ENCODE measurements at places on chromosomes 3 and 15.

DNA sequence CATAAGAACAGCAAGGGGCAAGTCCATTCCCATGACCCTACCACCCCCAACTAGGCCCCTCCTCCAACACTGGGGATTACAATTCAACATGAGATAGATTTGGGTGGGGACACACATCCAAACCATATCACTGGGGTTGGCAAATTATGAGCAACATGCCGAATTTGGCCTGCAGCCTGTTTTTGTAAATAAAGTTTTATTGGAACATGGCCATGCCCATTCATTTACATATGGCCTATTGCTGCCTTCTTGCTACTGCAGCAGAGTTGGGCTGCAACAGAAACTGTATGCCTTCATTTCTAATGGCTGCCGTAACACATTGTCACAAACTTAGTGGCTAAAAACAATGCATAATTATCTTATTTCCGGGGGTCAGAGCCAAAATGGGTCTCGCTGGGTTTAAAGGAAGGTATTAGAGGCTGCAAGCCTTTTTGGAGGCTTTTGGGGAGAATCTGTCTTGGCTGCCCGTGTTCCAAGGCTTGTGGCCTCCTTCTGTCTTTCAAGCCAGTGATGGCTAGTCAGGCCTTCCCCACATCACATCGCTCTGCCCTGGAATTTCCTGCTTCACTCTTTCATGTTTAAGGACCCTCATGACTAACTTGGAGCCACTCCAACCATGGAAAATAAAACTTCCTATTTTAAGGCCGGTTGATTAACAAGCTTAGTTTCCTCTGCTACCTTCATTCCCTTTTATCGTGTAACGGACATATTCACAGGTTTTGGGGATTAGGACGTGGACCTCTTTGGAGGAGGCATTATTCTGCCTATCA, 428.5 kb upstream of the PROK2 start:
- DNase-seq = no peak

GRCh38 chr3:52775877-52776276, 1.5 kb upstream of the ITIH1 start:
- DNase-seq = no peak

DNA sequence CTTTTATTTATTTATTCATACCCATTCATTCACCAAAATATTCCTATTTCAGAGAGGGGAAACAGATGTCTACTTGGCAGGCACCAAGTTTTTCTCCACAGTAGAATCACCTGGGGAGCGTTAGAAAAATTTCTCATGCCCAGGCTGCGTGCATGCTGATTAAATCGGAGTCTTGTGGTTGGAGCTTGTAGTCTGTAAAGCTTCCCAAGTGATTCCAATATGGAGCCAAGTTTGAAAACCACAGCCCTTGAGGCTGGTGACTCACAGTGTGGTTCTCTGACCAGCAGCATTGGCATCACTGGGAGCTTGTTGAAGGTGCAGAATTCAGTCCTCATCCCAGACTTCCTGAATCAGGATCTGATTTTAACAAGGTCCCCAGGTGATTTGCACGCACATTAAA, 49.7 kb downstream of the PDHB start:
- no peak for DNase-seq

GRCh38 chr15:71201477-71201876, 86.2 kb downstream of the THSD4 start:
- DNase-seq = no peak

DNA sequence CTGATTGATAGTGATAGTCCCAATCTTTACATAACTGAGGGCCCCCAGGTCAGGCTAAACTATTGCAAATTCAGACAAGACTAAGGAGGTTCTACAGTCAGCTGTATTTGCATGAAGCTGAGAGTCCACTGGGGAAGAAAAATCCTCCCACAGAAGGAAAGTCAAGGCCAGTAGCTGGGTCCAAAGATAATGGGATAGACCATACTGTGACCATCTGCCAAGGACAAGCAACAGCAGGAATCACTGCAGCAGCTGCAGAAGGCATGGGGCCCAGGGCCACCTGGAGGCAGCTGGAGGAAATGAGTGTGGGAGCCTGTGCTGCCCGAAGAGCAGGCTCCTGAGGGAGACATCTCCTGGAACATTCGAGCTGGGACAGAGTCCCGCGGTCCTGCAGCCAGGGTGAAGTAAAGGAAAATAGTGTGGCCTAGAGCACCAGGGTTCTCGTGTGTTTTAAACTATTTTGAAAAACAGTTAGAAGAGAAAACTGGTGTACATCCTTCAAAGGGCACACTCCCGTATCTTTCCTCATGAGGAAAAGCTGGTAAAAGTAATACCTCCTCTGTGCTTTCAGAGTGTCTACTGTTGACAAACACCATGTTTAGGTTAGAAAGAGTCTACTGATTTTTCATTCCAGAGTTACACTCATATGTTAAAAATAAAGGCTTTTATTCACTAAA, 13.2 kb upstream of the TMEM212 start:
- DNase-seq = no peak
